ENCODE measurements at places on chromosomes 12 and 14. TPM values are rescaled to one million over a fixed set of nuclear protein-coding genes. Genes with fewer than 3 reads are reported as not detected.

- DNase-seq = no peak
These were observed 4.6 kb downstream of the ZNF384 start for GRCh38 chr12:6684609-6685008.

GRCh38 chr14:105554523-105554922 lies 28.1 kb downstream of the TMEM121 start:
- DNase-seq = no peak

- no peak for DNase-seq
These were observed 279.3 kb upstream of the DDHD1 start for GRCh38 chr14:53432378-53432802.

GRCh38 chr14:90045616-90046015 lies 16.2 kb upstream of the KCNK13 start:
- DNase-seq = no peak

- no peak for DNase-seq
These were observed 3.2 kb downstream of the KRR1 start for GRCh38 chr12:75508159-75508558.

DNA sequence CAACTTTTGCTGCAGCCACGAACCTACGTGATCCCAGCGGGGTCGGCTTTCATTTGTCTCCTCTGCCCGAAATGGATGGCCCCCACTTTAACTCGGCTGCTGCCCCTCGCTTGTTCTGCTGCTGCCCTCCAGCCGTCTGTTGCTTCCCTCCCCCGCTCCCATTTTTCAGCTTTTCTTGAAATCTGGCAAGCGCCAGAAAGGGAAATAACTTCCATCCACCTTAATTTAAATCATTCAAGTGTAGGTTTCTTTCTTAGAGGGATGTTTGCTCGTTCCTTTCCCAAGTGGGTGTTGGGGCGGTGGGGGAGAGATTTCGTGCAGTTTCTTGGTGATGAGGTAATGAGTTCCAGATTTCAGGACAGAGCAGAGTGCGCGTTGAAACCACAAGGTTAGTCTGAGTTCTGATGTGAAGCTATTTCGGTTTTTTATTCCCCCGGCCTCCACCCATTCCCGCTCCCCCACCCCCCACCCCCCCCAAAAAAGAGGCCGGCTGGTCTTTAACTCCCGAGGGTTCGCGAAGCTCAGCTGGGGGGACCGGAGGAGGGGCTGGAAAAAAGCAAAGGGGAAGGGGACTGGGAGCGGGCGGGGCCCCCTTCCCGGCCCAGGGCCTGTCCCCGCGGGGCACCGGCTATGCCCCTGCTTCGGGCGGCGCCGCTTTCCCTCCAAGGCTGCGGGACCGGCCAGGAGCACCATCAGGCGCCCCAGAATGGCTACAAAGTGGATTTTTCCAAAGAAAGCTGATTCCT lies 2.2 kb upstream of the ZFP36L1 start:
- no peak for DNase-seq

GRCh38 chr12:79407671-79408622 lies 282.8 kb downstream of the PAWR start:
- peak; percentile 16 for DNase-seq

DNA sequence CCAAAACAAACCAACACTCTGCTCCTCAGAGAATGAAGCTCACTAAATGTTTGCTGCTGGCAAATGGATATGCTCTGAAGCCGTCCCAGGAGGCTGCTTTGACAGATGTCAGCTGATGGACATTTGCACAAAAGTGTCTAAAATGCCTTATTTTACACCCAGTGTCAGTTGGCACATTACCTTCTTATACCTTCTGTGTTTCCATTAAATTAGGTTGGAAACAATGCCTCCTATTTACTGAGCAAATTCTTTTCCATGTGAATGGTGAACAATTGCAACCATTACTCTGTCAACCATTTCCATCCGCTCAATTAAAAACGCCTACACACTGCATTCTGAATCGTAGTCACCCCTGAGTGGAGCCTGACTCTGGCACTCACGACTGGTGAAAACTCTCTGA lies 1679.9 kb upstream of the FLRT2 start:
- no peak for DNase-seq

DNA sequence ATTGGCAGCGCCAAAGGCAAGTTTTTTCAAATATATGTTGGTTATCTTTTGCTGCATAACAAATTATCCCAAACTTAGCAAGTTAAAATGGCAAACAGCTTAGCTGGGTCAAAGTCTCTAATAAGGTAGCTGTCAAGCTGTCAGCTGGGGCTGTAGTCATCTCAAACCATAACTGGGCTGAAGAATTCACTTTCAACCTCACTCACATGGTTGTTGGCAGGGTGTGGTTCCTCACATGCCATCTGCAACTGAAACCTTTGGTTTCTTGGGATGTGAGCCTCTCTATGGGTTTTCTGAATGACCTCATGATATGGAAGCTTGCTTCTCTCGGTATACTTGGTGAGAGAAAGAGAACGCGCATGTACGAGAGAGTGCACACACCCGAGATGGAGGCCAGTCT lies 125.4 kb downstream of the LRIG3 start:
- DNase-seq = no peak

DNA sequence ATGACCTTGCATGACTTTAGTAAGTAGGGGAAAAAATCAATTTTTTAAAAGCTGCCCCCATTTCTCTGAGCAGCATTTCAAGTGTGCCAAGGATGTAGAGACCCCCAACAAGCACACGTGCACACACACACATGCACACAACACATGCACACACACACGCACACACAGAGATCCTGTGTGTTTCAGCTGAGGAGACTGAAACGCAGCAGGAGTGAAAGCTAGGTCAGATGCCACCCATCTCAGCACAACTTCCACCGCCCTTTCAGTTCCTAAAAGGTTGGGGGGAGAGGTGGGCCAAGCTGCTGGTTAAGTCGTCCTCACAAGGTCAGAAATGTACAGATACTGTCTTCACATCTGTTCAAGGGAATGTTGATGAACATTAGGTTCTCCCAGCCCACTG lies 13.9 kb downstream of the MYL2 start:
- no peak for DNase-seq

- DNase-seq = no peak
These were observed 23.8 kb upstream of the TBC1D30 start for GRCh38 chr12:64800640-64801039.

DNA sequence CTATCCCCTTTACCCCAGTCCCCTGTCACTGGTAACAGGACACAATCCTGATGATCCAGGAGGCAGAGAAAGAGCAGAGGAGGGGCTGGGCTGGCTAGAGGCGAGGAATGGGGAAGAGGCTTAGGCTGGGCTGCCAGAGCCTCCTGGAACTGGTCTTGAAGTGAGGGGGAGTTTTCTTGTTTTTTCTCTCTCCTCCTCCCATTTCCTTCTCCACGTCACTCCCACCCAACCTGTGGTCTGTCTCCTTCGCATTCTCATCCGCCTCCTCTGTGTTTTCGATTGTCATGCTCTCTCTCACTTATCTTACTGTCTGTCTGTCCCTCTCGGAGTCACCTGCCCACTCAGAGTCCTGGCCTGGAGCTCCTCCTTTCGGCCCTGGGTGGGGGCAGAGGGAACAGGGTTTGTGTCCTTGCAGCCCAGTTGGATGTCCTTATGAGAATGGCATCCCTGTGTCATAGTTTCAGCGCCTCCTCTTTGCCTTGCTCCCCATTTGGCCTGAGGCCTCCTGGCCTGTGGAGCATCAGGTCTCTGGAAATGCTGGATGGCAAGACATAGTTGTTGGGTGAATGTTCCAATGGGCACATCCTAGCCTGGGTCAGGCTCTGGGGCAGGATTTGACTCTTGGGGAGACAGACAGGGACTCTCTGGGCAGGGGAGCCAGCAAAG lies 3.4 kb upstream of the KRT80 start:
- DNase-seq = no peak

GRCh38 chr12:106854723-106855122 lies 80.2 kb downstream of the RIC8B start:
- DNase-seq = no peak

DNA sequence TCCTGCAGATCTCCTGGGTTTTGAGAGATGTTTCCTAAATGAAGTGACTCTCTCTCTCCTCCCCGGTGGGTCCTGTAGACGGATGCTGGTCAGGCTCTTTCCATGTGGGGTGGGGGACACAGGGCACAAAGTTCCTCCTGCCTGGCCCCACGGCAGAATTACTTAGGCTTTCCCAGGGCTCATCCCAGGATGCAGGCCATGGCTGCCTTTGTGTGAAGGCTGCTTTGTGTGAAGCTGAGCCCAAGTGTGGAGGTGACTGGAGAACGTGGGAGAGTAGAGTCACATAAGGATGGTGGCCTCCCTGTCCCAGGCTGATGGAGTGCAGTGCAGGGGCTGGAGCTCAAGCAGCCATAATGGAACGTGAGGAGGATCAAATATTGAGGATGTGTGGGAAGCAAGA lies 200.2 kb downstream of the ADGRD1 start:
- DNase-seq = no peak

The STXBP6 gene
- 21.7 TPM for total RNA-seq

The POC1B gene
- 8.6 TPM for total RNA-seq

The DBX2 gene
- 0.14 TPM for total RNA-seq

The KRT2 gene
- total RNA-seq = not detected

The MMP19 gene
- 2.2 TPM for total RNA-seq
